ENCODE measurements at places on chromosomes 6 and 20. TPM values are rescaled to one million over a fixed set of nuclear protein-coding genes. Genes with fewer than 3 reads are reported as not detected.

GRCh38 chr20:46388201-46388836 is 18.1 kb downstream of the ELMO2 start:
- H3K4me3 ChIP-seq: no peak overlapping the region
- no peaks in the 10 kb centered on the region for H3K27me3 ChIP-seq
- H3K36me3 ChIP-seq: peaks cover 75% of the 10 kb centered on the region
- no peak for DNase-seq

- no peaks in the 10 kb centered on the region for H3K36me3 ChIP-seq
- H3K27me3 ChIP-seq: no peaks in the 10 kb centered on the region
- no peak overlapping the region for H3K4me3 ChIP-seq
- no peaks in the 10 kb centered on the region for H3K4me1 ChIP-seq
These were observed 21.7 kb downstream of the TGM6 start for GRCh38 chr20:2402271-2402980.

GRCh38 chr20:17014217-17014616 is 212.6 kb upstream of the PCSK2 start:
- no peaks in the 10 kb centered on the region for H3K36me3 ChIP-seq
- H3K4me1 ChIP-seq: no peaks in the 10 kb centered on the region
- no peaks in the 10 kb centered on the region for H3K27me3 ChIP-seq
- H3K27ac ChIP-seq: no peak overlapping the region
- H3K4me3 ChIP-seq: no peak overlapping the region
- DNase-seq: no peak

Gene SAYSD1
- 16.2 TPM for total RNA-seq

- H3K36me3 ChIP-seq: no peaks in the 10 kb centered on the region
- no peak overlapping the region for H3K27ac ChIP-seq
- DNase-seq: no peak
- peaks cover 7% of the 10 kb centered on the region for H3K4me1 ChIP-seq
These were observed 118.6 kb downstream of the EDN1 start for GRCh38 chr6:12408752-12409151.

DNA sequence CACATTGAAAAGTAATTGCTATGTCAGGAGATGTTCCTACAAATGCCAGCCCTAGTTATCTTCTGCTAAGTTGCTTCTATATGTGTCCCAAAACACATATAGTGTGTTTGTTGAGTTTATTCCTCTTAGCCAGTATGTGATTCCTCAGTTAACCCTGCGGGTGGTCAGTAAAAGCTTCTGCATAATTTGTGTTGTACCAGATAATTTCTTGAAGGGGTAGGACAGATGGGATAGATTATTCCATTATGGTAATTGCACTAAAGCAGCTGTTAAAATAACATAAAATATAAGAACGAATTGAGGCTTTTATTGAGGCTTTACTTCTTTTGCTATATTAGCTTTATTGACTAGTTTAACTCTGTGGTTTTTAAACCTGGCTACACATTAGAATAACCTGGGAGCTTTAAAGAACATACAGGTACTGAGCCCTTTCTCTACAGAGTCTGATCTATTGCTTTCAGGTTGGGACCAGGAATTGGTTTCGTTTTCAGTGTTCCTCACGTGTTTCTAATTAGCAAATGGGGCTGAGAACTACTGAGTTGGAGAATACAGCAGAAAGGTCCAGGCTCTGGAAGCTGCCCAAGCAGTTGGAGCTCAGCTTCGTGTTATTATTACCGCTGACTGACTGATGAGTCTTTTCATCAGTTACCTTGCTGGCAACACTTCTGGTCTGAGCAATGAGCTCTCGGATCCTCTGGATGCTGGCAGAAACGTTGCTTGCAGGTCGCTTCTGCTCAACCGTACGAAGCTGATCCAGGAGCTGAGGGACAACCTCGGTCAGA is 56.9 kb downstream of the FAM229B start:
- H3K27ac ChIP-seq: no peak overlapping the region
- no peak overlapping the region for H3K4me3 ChIP-seq
- no peak for DNase-seq
- H3K36me3 ChIP-seq: peaks cover 10% of the 10 kb centered on the region
- H3K27me3 ChIP-seq: no peaks in the 10 kb centered on the region

DNA sequence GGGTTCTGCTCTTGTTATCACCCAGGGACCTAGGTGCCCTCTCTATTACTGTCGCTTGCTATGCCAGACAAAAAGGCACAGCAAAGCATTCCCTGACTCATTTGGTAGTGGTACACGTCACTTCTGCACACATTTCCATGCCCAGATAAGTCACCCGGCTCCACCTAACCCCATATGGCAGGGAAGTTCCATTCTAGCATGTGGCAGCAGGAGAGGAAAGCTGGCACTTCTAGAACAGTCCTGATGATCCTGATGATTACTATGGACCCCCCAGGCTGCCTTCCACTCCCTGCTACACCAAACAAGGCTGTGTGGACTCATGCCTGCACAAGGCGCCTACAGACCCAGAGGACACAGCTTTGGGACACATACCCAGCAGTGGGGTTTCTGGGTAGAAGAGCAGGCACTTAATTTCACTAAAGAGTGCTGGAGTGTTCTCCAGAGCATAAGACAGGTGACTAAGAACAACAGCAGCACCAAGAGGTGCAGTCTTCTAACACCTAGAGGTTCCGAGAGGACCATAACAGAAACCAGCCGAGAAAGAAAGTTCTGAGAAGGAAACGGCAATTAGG is 53.5 kb upstream of the NELFCD start:
- H3K4me1 ChIP-seq: no peaks in the 10 kb centered on the region
- H3K4me3 ChIP-seq: no peak overlapping the region
- H3K27me3 ChIP-seq: no peaks in the 10 kb centered on the region
- DNase-seq: no peak

Gene PRPH2
- not detected for total RNA-seq

DNA sequence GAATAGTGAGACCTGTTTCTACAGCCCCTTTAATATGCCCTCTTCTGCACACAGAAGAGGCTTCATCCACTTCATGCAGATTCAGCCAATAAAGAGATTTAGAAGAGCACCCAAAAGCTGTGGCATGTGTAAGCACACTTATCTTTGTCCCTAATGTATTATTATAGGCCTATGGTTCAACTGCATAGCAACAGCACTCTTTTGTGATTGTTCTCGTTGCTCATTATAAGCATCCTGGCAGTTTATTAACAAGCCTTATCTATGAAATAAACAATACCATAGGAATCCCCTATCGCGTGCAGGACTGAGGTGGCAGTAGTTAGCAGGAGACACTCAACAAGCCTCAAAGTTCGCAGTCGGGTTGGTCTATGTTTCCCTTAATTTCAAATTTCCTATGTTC is 138.5 kb upstream of the BEND6 start:
- H3K27me3 ChIP-seq: no peaks in the 10 kb centered on the region
- H3K36me3 ChIP-seq: no peaks in the 10 kb centered on the region
- no peak overlapping the region for H3K4me3 ChIP-seq
- DNase-seq: no peak
- H3K27ac ChIP-seq: no peak overlapping the region

- H3K4me3 ChIP-seq: no peak overlapping the region
- H3K27ac ChIP-seq: no peak overlapping the region
- no peaks in the 10 kb centered on the region for H3K36me3 ChIP-seq
- H3K4me1 ChIP-seq: no peaks in the 10 kb centered on the region
These were observed 9.3 kb downstream of the ECT2L start for GRCh38 chr6:138805016-138805765.

DNA sequence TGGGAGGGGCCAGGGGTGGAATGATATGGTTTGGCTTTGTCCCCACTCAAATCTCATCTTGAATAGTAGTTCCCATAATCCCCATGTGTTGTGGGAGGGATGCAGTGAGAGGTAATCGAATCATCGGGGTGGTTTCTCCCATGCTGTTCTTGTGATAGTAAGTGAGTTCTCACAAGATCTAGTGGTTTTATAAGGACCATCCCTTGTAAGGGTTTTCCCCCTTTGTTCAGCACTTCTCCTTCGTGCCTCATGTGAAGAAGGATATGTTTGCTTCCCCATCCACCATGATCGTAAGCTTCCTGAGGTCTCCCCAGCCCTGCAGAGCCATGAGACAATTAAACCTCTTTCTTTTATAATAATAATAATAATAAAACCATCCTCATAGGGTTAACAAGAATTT is 88.8 kb upstream of the PRND start:
- H3K4me1 ChIP-seq: no peaks in the 10 kb centered on the region
- no peaks in the 10 kb centered on the region for H3K27me3 ChIP-seq
- H3K36me3 ChIP-seq: no peaks in the 10 kb centered on the region
- no peak overlapping the region for H3K4me3 ChIP-seq
- no peak overlapping the region for H3K27ac ChIP-seq

Gene ULBP3
- total RNA-seq: 3.0 TPM

GRCh38 chr6:90256698-90257485 is 39.8 kb downstream of the BACH2 start:
- H3K27ac ChIP-seq: no peak overlapping the region
- no peaks in the 10 kb centered on the region for H3K4me1 ChIP-seq
- no peak overlapping the region for H3K4me3 ChIP-seq
- H3K27me3 ChIP-seq: no peaks in the 10 kb centered on the region
- no peaks in the 10 kb centered on the region for H3K36me3 ChIP-seq

DNA sequence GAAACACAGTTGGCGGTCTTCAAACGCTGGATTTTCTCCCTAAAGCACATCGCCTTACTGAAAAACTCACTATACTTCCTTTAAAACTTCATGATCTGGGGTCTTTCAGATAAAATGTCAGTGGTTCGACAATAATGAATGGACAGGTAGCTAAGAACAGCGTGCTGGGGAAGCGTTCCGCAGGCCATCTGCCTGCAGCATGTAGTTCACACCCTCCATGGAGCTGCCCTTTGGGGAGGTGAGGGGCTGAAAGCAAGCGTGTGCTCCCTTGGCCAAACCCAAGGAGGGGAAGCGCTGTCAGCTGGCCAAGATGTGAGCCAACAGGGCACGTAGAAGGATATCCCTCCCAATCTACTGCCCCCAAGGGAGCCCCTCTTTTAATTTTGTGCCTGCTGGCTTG is 20.8 kb downstream of the MYLK4 start:
- no peak overlapping the region for H3K4me3 ChIP-seq
- no peak for DNase-seq
- no peaks in the 10 kb centered on the region for H3K27me3 ChIP-seq
- peaks cover 11% of the 10 kb centered on the region for H3K4me1 ChIP-seq
- no peak overlapping the region for H3K27ac ChIP-seq
- no peaks in the 10 kb centered on the region for H3K36me3 ChIP-seq

DNA sequence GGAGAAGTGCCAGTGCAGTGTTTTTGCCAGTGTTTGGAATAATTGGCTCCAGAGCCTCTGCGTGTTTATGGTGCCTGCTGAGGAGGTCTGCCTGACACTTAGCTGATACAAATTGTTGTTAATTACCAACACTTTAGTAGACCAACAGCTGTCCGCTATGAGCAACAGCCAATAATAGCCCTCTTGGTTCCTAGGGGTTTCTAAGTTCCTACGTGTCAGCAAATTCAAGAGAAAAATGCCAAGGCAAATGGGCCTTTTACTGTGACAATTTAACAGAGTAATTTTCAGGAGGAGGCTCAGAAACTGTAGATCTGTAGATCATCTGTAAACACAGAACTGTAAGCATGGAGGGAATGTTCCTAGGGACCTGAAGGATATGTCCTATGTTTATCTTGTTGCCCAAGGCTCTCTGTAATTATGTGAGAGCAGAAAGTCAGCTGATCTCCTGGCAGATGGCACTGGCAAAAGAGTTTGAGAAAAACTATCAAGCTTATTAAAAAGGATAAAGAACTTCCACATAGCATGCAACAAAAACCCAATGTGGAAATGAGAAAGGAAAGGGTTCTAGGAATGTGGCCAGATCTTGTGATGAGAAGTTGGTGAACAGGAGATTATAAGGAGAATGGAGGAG is 157.7 kb downstream of the GJA1 start:
- H3K27ac ChIP-seq: no peak overlapping the region
- no peaks in the 10 kb centered on the region for H3K36me3 ChIP-seq
- no peaks in the 10 kb centered on the region for H3K27me3 ChIP-seq
- DNase-seq: no peak
- no peak overlapping the region for H3K4me3 ChIP-seq
- H3K4me1 ChIP-seq: peaks cover 15% of the 10 kb centered on the region

- H3K4me1 ChIP-seq: peaks cover 16% of the 10 kb centered on the region
- H3K4me3 ChIP-seq: no peak overlapping the region
- no peaks in the 10 kb centered on the region for H3K27me3 ChIP-seq
These were observed 5.4 kb upstream of the ZBTB12 start for GRCh38 chr6:31907158-31907813.

Gene GPSM3
- 11.9 TPM for total RNA-seq

Gene LY6G6F
- not detected for total RNA-seq

DNA sequence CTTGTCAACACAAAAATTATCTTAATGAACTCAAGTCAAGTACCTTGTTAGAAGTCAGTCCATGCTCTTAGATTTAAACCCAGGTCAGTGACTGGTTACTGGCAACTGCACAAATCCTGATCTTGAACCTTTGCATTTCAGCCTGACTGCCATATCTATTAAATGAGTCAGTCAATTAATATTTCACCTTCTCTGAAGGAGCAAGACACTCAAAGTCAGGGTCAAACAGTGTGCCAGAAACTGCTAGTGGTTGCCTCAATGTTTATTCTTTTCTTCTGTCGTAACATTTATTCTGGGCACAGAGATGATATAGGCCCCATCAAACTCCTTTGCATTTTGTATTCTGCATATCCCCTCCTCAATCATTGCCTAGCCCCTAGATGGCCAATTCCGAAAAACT is 193.9 kb upstream of the MOCS1 start:
- H3K27ac ChIP-seq: no peak overlapping the region
- H3K36me3 ChIP-seq: no peaks in the 10 kb centered on the region
- DNase-seq: no peak
- no peaks in the 10 kb centered on the region for H3K4me1 ChIP-seq
- no peak overlapping the region for H3K4me3 ChIP-seq
